ENCODE measurements at places on chromosomes 13 and 19.

DNA sequence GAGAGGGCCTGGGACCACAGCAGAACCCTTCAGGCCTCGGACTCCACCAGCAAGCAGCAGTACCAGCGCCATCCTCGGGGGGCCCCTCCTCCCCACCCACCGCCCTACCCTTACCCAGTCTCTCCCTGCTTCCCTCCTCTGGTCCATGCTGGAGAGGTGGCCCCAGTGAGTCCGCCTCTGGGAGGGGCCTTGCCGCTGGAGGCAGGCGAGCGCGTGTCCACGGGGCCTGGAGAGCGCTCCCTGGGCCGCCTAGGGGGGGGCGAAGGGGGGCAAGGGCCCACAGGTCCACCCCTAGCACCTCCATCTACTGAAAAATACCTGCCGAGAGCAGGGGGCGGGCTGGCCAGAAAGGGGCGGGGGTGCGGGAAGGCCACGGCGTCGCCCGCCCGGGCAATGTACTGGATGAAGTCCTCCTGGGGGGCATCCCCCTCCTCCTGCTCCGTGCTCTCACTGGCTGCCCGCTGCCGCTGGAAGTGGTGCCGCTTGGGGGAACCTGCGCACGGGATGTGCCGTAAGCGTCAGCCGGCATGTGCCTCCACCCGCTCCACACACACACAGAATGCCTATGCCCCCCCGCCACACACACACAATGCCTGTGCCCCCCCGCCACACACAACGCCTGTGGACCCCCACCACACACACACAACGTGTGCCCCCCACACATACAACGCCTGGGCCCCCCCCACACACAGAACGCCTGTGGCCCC, 6.9 kb downstream of the CBARP start:
- no peak for DNase-seq

DNA sequence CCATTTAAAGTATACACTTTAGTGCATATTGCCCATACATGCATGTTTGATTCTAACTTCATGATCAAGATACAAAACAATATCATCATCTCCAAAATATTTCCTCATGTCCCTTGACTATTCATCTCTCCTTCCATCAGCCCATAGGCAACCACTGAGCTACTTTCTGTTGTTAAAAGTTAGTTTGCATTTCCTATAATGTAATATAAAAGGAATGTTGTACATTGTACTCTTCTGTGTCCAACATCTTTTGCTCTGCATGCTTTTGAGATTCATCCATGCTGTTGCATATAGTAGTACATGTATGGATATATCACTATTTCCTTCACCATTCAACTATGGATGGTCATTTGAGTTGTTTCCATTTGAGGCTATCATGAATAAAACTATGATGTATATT, 74.7 kb downstream of the ITGBL1 start:
- no peak for DNase-seq

DNA sequence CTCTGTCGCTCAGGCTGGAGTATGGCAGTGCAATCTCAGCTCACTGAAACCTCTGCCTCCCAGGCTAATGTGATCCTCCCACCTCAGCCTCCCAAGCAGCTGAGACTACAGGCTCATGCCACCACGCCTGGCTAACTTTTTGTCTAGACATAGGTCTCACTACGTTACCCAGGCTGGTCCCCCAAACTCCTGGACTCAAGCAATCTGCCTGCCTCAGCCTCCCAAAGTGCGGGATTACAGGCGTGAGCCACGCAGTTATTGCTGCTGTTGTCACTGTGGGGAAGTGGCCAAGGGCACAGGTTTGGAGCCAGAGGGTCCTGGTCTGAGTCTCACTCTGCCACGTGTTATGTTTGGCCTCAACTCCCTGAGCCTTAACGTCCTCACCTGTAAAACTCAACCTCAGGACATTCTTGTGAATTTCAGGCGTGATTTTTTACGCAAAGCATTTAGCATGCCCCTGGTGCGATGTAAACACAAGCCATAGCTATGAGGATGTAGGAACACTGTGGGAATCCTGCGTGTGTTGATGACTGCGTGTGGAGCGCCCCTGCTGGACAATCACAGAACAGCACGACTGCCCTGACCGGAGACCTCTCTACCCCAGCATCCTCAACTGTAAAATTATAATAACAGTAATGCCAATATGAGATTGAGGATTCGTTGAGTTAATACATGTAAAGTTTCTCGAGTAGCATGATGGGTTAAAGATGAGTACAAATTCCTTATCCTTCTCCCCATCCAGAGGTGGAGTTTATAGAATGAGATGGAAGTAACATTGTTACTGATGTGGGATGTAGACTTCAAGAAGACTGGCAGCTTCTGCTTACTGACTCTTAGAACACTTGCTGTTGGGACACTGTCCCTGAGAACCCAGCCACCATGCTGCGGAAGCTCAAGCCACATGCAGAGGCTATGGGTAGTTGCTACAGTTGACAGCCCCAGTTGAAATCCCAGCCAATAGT, 41.8 kb upstream of the PNMA8B start:
- peak; percentile 43 for DNase-seq

DNA sequence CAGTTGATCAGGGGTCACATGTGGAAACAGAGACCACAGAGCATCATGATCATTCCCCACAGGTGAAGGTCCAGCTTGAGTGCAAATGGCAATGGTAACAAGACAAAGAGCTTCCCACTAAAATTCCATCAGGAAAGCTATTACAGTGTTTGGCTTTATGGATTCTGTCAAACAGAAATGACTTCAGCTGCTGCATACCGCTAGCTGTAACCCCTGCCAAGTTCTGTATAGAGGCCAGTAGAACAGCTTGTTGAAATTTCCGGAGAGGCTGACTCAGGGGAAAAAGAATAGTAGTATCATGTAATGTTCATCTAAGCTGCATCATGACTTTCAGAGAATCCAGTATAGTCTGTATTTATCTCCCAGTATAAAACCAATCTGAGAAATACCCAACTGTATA, 1704.7 kb downstream of the SLITRK5 start:
- DNase-seq = no peak

DNA sequence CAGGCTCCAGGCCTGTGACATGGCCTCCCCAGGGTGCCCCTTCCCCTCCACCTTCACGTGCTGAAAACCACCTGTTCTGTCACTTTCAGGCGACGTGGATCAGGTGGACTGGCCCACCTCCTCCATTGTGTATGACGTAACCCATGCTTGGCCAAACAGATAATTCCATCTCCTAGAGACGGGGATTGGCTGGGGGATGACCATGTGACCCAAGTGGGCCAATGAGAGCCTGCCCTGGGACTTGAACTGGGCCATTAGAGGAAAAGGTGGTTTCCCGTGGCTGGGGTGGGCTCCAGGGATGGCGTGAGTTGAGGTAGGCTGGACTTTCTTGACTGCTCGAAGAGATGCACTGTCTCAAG, 3.6 kb upstream of the ADAMTSL5 start:
- DNase-seq = no peak

GRCh38 chr13:112329376-112329775, 46.8 kb upstream of the SPACA7 start:
- no peak for DNase-seq

GRCh38 chr19:1211494-1212234, 6.1 kb downstream of the STK11 start:
- no peak for DNase-seq

- DNase-seq = no peak
Observed at GRCh38 chr19:33520048-33520643, 1.4 kb downstream of the PEPD start.

GRCh38 chr13:30752201-30752797, 17.0 kb downstream of the ALOX5AP start:
- no peak for DNase-seq

- no peak for DNase-seq
Observed at GRCh38 chr19:19399733-19400433, 5.6 kb upstream of the GATAD2A start.

All from stimulated activated CD8-positive, alpha-beta memory T cell treated with anti-CD3 and anti-CD28 coated beads, Interleukin-12 subunit alpha, Interleukin-12 subunit beta, amount 100 ng/mL, for 1 hour (primary cell).